ENCODE measurements at places on chromosomes 5 and 9.

GRCh38 chr5:62112689-62113228 lies 193.2 kb upstream of the KIF2A start:
- DNase-seq, result no peak
- H3K36me3 ChIP-seq, result no peaks in the 10 kb centered on the region
- H3K4me1 ChIP-seq, result no peaks in the 10 kb centered on the region
- H3K27ac ChIP-seq, result no peak overlapping the region
- H3K27me3 ChIP-seq, result no peaks in the 10 kb centered on the region

DNA sequence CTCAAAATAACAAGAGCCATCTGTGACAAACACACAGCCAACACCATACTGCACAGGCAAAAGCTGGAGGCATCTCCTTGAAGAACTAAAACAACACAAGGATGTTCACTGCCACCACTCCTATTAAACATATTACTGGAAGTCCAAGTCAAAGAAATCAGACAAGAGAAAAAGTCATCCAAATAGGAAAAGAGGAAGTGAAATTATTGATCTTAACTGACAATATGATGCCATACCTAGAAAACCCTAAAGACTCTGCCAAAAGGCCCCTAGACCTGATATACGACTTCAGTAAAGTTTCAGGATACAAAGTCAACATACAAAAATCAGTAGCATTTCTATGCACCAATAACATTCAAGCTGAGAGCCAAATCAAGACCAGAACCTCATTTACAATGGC lies 30.0 kb upstream of the MACIR start:
- no peaks in the 10 kb centered on the region for H3K36me3 ChIP-seq
- DNase-seq, result no peak
- no peak overlapping the region for H3K4me3 ChIP-seq
- H3K4me1 ChIP-seq, result no peaks in the 10 kb centered on the region

DNA sequence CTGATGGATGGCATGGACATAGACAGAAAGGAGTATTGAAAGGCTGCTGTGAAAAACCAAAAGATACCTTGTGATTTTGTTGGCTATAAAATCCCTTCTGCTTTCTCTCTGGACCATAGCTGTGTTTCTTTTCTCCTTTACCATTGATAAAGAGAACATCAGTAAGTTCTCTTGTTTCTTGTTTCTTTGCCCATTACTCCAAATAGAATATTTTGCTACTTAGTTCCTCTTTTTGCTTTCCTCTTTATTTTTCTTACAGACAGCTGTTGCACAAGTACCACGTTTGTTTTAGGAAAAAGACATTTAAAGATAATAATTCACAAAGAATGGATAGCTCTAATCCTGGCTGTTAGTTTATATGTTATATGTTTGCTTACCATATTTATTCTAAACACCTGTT lies 1129.2 kb downstream of the DTWD2 start:
- no peaks in the 10 kb centered on the region for H3K36me3 ChIP-seq
- H3K27ac ChIP-seq, result no peak overlapping the region
- no peak for DNase-seq

GRCh38 chr5:80190960-80191359 lies 64.9 kb downstream of the SERINC5 start:
- peaks cover 11% of the 10 kb centered on the region for H3K4me1 ChIP-seq
- H3K27ac ChIP-seq, result no peak overlapping the region
- no peaks in the 10 kb centered on the region for H3K27me3 ChIP-seq
- H3K4me3 ChIP-seq, result no peak overlapping the region
- H3K36me3 ChIP-seq, result no peaks in the 10 kb centered on the region
- no peak for DNase-seq

GRCh38 chr5:145204743-145205142 lies 630.4 kb downstream of the PRELID2 start:
- DNase-seq, result no peak
- H3K27ac ChIP-seq, result no peak overlapping the region
- H3K36me3 ChIP-seq, result no peaks in the 10 kb centered on the region

GRCh38 chr9:120710110-120710981 lies 3.9 kb downstream of the MEGF9 start:
- H3K27me3 ChIP-seq, result peaks cover 11% of the 10 kb centered on the region
- H3K36me3 ChIP-seq, result no peaks in the 10 kb centered on the region
- no peak overlapping the region for H3K4me3 ChIP-seq
- no peak for DNase-seq
